Esophagus squamous epithelium (tissue), 5 donors: ENCODE measurements at places on chromosomes 2 and 18. TPM values are rescaled to one million over a fixed set of nuclear protein-coding genes. Genes with fewer than 3 reads are reported as not detected.

DNA sequence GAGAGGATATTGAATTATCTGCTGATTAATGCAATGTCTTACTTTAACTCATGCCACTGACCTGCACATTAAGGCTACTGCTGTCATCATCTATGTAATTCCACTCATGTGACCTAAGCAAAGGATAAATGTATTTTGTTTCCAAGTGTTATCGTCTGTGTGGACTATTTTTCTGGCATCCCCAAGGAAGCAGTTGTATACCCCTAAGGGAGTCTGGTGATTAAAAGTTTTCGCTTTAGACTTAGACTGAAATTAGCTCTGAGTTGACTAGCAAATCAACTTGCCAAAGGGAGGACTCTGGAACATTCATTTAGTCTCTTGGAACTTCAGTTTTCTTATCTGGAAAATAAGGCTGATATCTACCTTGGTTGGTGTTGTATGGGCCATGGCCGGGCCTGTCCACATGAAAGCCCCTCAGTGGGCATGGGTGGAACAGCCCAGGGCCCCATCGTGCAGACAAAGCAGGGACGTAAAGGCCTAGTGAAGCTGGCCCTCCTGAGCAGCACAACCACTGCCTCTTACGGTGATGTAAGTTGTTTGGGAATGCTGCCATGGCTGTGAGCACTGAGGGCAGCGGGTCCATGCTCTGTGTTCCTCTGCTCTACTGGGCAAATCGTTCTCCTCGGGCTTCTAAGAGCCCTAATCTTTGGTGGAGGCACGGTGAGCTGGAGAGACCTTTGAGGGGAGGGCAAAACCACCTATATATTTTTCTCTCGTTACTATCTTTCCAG lies 144.4 kb upstream of the RNF152 start:
- H3K36me3 ChIP-seq = no peaks in the 10 kb centered on the region
- no peaks in the 10 kb centered on the region for H3K4me1 ChIP-seq
- no peaks in the 10 kb centered on the region for H3K27me3 ChIP-seq
- DNase-seq = no peak

- no peaks in the 10 kb centered on the region for H3K27me3 ChIP-seq
- no peaks in the 10 kb centered on the region for H3K4me1 ChIP-seq
- no peak for DNase-seq
- H3K27ac ChIP-seq = peak overlapping the region; percentile 87
Measured at GRCh38 chr2:12824351-12824777, 107.6 kb downstream of the TRIB2 start.

DNA sequence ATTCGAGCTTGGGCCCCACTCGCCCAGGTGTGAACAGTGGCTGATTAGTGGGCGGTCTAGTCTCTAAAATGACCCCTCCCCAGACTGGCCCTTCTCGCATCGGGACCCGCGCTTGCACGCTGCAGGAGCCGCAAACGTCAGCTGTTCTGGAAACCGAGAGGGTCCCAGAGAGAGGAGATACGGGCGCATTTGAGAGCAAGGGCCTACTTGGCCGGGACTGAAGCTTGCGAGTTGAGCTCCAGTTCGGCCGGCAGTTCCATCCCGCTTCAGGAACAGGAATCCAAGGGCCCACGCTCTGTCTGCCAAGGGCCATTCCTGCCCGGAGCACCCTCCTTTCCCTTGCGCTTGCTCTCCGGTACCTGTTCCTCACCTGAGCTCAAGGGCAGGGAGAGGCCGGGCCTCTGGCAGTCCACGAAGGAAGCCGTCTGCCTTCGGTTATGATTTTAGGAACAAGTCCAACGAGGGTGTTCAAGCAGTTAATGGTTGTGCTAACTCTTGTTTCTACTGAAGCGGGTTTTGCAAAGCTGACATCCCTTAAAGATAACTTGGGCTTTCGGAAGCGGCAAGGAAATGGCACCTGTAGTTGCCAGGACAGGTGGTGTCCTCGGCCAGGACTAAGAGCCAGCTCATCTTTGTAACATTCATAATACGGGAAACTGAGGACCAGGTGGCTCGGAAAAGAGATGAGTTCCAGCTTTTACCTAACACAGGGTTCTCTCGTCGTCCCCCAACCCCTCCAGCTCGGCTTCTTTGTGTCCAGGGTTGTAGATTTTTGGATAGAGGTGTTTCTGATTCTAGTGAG lies 3.9 kb upstream of the DLX1 start:
- H3K4me3 ChIP-seq = no peak overlapping the region
- H3K36me3 ChIP-seq = no peaks in the 10 kb centered on the region
- H3K27me3 ChIP-seq = peaks cover 56% of the 10 kb centered on the region

DNA sequence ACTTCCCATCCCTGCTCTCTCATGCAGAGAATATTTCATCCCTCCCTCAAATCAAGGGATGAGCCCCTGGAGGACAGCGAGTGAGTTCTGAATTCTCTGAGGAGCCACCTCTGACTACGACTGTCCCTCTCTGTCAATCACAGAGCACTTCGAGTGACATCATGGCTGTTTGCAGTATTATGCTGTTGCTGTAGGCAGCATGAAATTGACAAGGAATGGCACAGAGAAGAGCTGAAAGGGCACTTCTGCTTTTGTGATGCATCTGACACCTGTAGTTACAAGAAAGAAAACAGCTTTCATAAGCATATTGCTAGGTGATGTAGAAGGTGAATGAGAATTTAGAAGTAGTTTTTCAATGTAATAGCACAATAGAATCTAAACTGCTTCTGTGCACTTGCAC lies 166.9 kb downstream of the ARHGAP15 start:
- H3K4me3 ChIP-seq = no peak overlapping the region
- no peaks in the 10 kb centered on the region for H3K27me3 ChIP-seq
- H3K4me1 ChIP-seq = no peaks in the 10 kb centered on the region
- DNase-seq = no peak

DNA sequence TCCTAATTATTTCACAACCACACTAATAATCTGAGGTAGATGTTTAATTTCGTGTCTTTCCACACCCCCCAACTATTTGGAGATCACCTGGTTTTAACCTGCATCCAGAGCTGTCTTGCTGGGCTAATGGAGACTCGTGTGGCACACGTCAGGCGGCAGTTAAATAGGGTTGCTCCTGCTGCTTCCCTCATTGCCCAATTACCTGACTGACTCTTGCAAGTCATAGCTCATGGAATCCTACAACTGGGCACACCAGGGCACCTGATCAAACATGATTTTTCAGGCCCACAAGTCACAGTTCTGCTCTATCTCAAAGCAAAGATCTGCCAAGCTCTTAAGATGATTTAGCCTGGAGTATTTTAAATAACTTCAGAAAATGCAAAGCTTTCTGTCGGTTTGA lies 1430.4 kb upstream of the ACVR2A start:
- no peaks in the 10 kb centered on the region for H3K4me1 ChIP-seq
- H3K27ac ChIP-seq = no peak overlapping the region
- no peaks in the 10 kb centered on the region for H3K27me3 ChIP-seq
- no peak overlapping the region for H3K4me3 ChIP-seq

DNA sequence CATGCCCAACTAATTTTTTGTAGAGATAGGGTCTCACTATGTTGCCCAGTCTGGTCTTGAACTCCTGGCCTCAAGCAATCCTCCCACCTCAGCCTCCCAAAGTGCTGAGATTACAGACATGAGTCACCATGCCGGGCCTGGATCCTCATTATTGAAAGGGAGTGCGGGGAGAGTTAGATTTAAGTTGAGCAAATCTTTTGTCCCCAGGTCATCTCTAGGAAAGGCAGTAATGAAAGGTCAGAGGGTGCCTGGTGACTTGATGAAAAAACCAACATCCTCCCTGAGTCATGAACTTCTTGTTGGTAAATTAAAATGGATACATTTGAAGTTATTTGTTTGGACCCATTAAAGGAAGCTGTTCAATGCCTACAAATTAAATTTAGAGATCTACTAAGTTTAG lies 25.1 kb downstream of the STAT4 start:
- H3K4me1 ChIP-seq = no peaks in the 10 kb centered on the region
- no peaks in the 10 kb centered on the region for H3K36me3 ChIP-seq
- no peak overlapping the region for H3K4me3 ChIP-seq
- DNase-seq = no peak

DNA sequence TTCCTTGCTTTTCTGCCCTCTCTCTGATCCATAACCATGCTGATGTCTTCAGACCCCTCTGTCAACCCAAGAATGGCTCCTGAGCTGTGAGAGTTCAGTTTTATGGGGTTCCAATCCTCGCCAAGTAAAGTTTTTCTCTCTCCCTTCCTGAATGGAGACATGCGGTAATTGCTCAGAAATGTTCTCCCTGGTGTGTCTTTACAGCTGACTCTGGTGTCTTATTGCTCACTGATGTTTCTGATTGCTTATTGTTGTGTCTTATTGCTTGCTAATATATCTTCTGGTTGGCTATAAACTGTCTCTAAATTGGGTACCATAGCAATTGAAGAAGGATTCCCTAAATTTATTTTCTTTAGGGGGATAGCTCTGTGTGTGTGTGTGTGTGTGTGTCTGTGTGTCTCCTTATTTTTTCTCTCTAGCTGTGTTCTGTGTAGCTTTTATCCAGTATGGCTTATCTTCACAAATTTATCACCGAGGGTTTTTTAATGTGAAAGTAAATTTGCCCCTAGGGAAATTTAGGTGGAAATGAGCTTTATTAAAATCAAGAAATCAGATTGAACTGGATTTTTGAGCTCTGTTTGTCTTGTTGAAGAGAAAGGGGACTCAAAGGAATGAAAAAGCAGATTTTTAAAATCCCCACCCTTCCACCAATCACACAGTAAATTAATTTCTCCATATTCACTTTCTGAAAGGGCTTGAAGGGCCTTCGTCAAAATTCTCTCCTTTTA lies 19.5 kb downstream of the MGAT5 start:
- H3K4me3 ChIP-seq = no peak overlapping the region
- H3K27me3 ChIP-seq = no peaks in the 10 kb centered on the region
- H3K27ac ChIP-seq = no peak overlapping the region
- no peaks in the 10 kb centered on the region for H3K4me1 ChIP-seq
- H3K36me3 ChIP-seq = no peaks in the 10 kb centered on the region

GRCh38 chr18:48993586-48993985 lies 42.8 kb upstream of the SMAD7 start:
- no peaks in the 10 kb centered on the region for H3K36me3 ChIP-seq
- no peaks in the 10 kb centered on the region for H3K27me3 ChIP-seq
- H3K4me3 ChIP-seq = no peak overlapping the region
- no peak for DNase-seq
- peak overlapping the region; percentile 53 for H3K27ac ChIP-seq

DNA sequence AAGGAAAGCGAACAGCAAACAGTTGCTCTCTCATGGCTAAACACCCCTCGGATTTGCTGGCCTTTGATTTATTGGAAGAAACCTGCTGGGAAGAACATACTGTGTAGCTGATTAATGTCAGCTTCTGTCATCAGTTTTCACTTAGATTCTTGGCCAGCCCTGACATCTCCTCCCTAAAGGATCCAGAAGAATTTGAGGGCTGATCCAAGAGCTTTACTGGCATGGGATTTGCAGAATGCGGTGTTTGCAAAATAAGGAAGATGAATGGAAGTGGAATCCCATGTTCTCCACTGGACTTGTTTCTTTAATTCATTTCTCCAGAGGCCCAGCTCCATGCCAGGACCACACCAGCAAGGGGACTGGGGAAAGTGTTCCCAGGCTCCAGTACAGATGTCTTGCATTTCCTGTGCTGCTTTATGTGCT lies 80.5 kb downstream of the RDH14 start:
- DNase-seq = no peak
- no peak overlapping the region for H3K4me3 ChIP-seq

- DNase-seq = no peak
- H3K27ac ChIP-seq = no peak overlapping the region
- no peaks in the 10 kb centered on the region for H3K4me1 ChIP-seq
- no peaks in the 10 kb centered on the region for H3K27me3 ChIP-seq
Measured at GRCh38 chr2:140256080-140256479, 1475.9 kb upstream of the NXPH2 start.

- no peaks in the 10 kb centered on the region for H3K4me1 ChIP-seq
- no peak for DNase-seq
- H3K27ac ChIP-seq = no peak overlapping the region
- H3K36me3 ChIP-seq = no peaks in the 10 kb centered on the region
Measured at GRCh38 chr2:156837635-156838370, 401.6 kb downstream of the GPD2 start.

GRCh38 chr18:69400253-69400975 lies at the start of gene DOK6:
TSS of gene DOK6 (plus strand) at chr18:69400888.
- H3K4me3 ChIP-seq = peak within 1 kb of the TSS; percentile 53
- no peak for DNase-seq
- H3K36me3 ChIP-seq = no peaks in the 10 kb centered on the region

DNA sequence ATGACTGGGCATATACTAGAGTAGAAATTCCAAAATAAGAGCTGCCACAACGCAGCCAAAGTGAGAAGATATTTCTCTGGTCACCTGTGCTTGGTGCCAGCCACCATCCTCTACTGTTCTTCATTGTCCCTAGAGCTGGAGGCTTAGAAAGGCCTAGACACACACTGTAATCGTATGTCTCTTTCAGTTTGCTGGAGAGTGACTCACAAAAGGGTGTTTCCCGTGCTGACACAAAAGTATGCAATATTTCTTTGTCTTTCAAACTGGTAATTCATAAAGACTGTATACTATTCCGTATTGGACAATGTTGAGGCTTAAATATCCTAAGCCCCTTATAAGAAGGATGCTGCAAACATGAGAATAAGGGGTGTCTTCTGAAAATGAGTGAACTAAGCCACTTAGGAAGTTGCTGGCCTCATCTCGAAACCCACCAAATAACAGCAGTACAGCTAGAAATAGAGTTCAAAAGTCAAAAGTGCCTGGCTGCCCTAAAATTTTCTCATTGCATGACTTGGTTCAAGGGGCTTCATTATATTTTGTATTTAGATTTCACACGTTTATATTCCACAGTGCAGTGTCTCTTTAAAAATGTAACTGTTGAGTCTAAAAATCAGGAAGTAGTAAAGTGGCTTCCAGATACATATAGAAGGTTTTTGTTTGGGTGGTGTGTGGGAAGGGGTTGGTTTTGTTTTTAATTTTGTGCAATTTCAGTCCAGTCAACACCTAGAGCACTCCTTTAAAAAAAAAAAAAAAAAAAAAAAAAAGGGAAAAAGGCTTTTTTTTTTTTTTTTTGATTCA lies 601.1 kb downstream of the ARHGAP15 start:
- no peaks in the 10 kb centered on the region for H3K27me3 ChIP-seq
- no peak overlapping the region for H3K27ac ChIP-seq
- H3K4me3 ChIP-seq = no peak overlapping the region
- DNase-seq = no peak

GRCh38 chr2:48590017-48590416 lies 27.6 kb upstream of the GTF2A1L start:
- H3K36me3 ChIP-seq = peaks cover 9% of the 10 kb centered on the region
- no peak overlapping the region for H3K4me3 ChIP-seq
- DNase-seq = no peak
- H3K27ac ChIP-seq = no peak overlapping the region
- H3K27me3 ChIP-seq = no peaks in the 10 kb centered on the region

- no peaks in the 10 kb centered on the region for H3K36me3 ChIP-seq
- DNase-seq = no peak
- H3K4me1 ChIP-seq = peaks cover 27% of the 10 kb centered on the region
- H3K4me3 ChIP-seq = no peak overlapping the region
- H3K27me3 ChIP-seq = no peaks in the 10 kb centered on the region
- H3K27ac ChIP-seq = peak overlapping the region; percentile 25
Measured at GRCh38 chr2:152166633-152167032, 8.9 kb downstream of the STAM2 start.

- H3K27ac ChIP-seq = no peak overlapping the region
- no peak overlapping the region for H3K4me3 ChIP-seq
- H3K36me3 ChIP-seq = no peaks in the 10 kb centered on the region
- H3K27me3 ChIP-seq = no peaks in the 10 kb centered on the region
Measured at GRCh38 chr2:190436557-190436956, 28.4 kb downstream of the MFSD6 start.

Gene CDH20
- not detected for total RNA-seq

Gene ALPG
- total RNA-seq = not detected

Gene IL1F10
- total RNA-seq = not detected

Gene MAL
- total RNA-seq = 469 TPM

Gene LYG2
- total RNA-seq = not detected

Gene MC5R
- not detected for total RNA-seq

Gene CCDC102B
- total RNA-seq = 3.8 TPM

Gene CAB39
- 47.6 TPM for total RNA-seq

Gene GBX2
- total RNA-seq = not detected

Gene LRP1B
- total RNA-seq = 0.31 TPM

Gene SLC4A1AP
- total RNA-seq = 27.0 TPM

Gene SPDYA
- 1.4 TPM for total RNA-seq
